NCI-H510A treated with DMSO at 0.1 percent for 48 hours (cell line): ENCODE measurements at places on chromosomes 4 and X.

DNA sequence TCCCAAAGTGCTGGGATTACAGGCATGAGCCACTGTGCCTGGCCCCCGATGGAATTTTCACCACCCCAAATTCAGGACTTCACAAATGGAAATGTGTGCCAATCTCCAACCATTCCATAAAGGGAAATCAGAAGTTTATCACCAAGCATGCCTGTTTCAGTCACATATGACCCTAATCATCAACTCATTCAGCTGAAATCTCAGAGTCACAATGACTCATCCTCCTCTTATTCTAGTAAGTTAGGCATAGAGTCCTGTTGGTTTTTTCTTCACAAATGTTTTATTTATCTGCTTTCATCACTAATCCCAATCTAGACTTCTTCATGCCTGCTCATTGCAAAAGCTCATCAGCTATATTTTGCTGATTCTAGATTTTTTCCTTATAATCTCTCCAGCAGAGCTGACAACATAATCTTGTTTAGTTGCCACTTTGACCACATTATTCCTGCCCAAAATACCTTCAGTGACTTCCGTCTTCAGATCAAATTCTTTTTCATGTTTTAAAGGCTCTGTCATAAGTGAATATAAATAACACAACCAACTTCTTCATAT, 83.3 kb downstream of the SLC7A11 start:
- DNase-seq, result no peak

- DNase-seq, result no peak
Measured at GRCh38 chrX:6683353-6683752, 148.4 kb upstream of the VCX3A start.

DNA sequence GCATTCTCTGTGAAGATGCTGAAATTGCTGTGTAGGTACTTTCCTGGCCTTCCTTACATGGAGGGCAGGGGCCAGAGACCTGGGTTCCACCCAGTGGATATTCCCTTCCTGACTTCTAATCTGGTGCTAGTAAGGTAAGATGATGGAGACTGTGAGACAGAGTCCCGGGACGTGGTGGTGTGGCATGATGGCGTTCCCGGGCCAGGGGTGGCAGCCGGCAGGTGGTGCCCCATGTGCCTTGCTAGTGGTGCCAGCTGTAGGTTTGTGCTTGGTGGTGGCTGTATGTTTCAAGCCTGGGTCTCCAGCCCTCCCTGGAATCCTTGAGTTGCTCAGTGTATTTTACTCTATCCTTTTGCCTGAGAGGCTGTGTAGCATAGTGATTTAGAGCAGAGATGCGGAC, 10.9 kb downstream of the STOX2 start:
- no peak for DNase-seq

GRCh38 chr4:16271411-16271810, 45.1 kb upstream of the TAPT1 start:
- no peak for DNase-seq

DNA sequence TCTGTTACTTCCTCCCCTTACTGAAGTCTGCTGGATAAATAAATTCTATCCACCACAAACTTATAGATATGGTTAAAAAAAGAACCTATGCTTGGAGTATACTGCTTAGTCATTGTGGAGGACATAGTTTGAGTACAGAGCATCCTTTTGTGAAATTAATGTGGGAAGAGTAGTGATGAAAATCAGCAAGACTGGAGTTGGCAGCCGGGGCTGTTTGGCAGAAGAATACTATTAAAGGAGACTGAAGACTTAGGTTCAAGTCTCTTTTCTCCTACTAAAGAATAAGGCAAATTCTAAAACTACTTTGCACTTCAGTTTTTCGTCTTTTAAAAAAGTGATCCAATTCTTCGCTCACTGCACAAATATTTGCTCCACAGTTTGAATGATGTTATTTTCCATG, 326.6 kb upstream of the ATOH1 start:
- DNase-seq, result no peak

- no peak for DNase-seq
Measured at GRCh38 chrX:115229337-115230003, 4.4 kb downstream of the LRCH2 start.

- no peak for DNase-seq
Measured at GRCh38 chrX:17525762-17526555, 151.0 kb downstream of the NHS start.

DNA sequence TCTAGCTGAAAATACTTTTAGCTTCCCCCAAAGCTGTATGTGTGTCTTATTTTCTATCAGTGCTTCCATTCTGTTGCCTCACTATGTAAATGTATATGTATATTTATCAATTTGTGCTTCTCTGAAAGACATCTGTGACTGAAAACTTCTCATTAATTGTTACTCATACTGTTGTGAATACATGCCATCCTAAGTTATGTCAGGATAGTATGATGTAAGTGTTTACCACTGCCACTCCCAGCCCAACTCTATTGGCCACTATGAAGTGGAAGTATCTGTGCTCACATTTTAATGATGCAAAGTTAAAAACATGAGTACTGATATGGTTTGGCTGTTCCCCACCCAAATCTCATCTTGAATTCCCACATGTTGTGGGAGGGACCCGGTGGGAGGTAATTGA, 24.4 kb downstream of the GATB start:
- no peak for DNase-seq

- no peak for DNase-seq
Measured at GRCh38 chrX:97622111-97622510, 738.4 kb downstream of the RPA4 start.

- DNase-seq, result peak; percentile 10
Measured at GRCh38 chr4:165368114-165368513, 10.7 kb upstream of the CPE start.

DNA sequence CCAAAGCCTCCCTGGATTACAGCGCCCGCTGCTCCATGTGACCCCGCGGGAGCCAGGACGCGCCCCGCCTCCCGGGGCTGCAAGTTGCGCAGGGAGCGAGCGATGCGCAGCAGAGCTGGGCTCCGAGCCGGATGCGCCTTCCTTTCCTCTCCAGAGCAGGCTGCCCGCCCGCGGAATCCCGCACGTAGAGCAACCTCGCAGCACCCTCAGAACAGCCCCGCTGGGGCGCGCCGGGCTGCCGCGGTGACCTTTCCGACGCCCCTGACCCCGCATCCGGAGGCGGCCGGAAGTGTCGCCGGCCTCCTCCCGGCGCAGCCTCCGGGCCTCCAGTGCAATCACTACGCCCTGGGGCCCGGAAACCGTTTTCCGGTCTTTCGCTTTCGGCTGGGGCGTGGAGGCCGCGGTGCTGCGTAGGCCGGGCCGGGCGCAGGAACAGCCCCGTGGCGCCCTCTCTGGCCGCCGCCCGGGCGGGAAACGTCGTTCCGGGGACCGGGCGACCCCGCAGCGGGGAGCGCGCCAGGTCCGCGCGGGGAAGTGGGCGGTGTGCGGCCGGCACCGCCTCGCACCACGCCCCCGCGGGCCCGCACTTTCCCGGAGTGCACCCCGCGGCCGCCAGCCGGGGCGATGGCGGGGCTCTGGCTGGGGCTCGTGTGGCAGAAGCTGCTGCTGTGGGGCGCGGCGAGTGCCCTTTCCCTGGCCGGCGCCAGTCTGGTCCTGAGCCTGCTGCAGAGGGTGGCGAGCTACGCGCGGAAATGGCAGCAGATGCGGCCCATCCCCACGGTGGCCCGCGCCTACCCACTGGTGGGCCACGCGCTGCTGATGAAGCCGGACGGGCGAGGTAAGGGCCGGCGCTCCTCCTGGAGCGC, at the start of gene CYP4V2:
Gene CYP4V2, plus strand, starts transcription at position 368 of the 866 bp plus-strand sequence. Its CDS starts 257 bp downstream, at position 625.
- DNase-seq, result peak; percentile 14

GRCh38 chrX:13396924-13397323, 77.1 kb upstream of the ATXN3L start:
- no peak for DNase-seq

DNA sequence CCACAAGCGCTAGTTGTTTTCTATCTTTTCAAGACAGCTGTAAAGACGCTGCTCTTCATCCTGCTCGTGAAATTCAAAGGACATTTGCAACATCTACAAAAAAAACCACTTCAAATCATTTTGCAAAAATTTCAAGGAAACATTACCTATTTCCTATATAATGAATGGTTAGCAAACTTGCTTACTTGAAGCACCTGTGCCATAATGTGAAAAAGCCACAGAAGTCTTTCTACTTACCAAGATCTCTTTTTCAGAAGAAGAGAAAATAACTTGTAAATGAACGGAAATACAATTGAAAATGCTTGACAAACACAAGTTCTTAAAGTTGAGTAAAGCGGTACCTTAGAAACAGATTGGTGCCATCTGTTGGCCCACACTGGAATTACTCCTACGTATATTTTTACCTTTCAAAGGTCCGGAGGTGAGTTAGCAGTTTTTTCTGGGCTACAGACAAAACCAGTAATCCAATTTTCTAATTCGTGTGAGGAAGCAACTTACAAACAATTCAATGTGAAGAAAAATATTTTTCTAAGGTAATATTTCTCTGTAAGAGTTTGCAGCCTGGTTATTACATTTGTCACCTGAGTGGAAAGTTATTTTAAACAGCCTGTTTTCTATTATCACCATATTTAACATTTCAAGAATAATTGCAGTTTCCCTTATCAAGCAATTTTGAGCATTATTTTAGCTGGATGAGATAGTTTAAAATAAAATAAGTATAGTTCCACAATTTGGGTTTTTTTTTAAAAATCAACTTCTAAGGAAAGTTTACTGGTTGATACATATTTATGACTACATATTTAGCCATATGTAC, at the start of gene TLR6:
Gene TLR6, minus strand, starts transcription at position 294 of the 814 bp plus-strand sequence. CDS start 27,344 bp downstream, outside the sequence.
- DNase-seq, result peak; percentile 82

- DNase-seq, result no peak
Measured at GRCh38 chr4:109798866-109799265, 2.9 kb downstream of the CFI start.

DNA sequence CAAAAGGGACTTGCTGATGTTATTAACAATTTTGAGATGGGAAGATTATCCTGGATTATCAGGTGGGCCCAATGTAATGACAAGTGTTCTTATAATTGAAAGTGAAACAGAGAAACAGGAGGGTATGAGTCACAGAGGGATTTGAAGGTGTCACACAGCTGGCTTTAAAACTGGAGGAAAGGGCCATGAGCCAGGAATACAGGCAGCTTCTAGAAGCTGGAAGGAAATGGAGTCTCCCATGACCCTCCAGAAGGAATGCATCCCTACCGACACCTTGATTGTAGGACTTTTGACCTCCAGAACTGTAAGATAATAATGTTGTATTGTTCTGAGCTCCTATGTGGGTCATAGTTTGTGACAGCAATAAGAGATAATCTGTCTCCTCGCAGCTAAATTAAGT, 98.0 kb upstream of the STIM2 start:
- DNase-seq, result no peak
